Stimulated activated naive B cell treated with anti-CD40 and anti-IgM and Interleukin-4, amounts not matched to agents 10 μg/mL and 1 μg/mL and 100 μg/mL, for 72 hours (primary cell): ENCODE measurements at places on chromosomes 13 and 19.

DNA sequence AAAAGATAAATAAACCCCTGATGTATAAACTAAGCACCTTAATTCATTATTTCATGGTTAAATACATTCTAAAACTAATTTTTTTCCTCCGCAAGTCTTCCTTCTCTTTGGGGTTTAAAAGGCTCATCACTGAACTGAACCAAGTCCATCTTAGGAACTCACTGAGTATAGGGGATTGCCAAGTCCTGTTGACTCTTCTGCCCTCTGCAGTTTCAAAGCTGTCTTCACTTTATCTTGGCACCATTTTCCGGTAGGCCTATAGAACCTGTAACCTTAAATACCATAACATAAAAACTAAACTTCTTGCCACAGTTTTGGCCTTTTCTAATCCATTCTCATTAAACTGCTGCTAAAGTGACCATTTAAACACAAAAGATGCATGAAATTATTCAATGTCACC, 66.5 kb upstream of the USPL1 start:
- no peak for DNase-seq

- no peak for DNase-seq
Observed at GRCh38 chr19:32068793-32069192, 276.6 kb upstream of the ZNF507 start.

DNA sequence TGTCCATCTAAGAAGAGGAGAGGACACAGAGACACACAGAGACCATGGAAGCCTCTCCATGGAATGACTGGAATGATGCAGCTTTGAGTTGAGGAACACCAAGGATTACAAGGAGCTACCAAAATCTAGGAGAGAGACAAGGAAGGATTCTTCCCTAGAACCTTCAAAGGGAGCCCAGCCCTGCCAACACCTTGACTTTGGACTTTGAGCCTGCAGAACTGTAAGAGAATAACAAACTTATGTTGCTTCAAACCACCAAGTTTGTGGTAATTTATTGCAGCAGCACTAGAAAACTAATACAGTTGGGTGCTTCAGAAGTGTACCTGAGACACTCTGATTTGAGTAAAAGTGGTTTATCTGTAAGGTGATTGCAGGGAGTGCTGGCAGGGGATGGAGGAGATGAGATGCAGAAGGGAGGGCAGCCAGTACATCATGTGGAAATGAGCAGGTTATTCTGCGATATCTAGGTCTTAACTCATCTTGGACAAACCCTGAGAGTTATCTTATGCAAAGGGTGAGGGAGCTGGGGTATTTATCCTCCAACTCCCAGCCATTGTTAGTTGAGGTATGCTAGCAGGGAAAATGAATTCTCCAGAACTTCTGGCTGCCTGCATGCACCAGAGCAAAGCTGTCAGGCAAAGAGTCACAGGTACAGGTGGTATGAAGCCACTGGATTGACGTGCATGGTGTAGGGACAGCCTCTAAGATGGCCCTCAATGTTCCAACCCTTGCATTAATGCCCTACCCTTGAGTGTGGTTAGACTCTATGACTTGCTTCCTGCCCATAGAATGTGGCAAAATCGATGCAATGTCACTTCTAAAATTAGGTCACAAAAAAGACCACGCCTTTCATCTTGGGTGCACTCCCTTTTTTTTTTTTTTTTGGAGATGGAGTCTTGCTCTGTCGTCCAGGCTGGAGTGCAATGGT, 31.3 kb upstream of the ADGRL1 start:
- no peak for DNase-seq

GRCh38 chr19:5035105-5035761, 66.3 kb downstream of the KDM4B start:
- no peak for DNase-seq

- DNase-seq = no peak
Observed at GRCh38 chr19:8401981-8402411, 11.1 kb upstream of the MARCHF2 start.

- DNase-seq = no peak
Observed at GRCh38 chr13:107231944-107232343, 664.0 kb upstream of the ARGLU1 start.

GRCh38 chr13:51745243-51745642, 58.7 kb downstream of the DHRS12 start:
- DNase-seq = no peak

DNA sequence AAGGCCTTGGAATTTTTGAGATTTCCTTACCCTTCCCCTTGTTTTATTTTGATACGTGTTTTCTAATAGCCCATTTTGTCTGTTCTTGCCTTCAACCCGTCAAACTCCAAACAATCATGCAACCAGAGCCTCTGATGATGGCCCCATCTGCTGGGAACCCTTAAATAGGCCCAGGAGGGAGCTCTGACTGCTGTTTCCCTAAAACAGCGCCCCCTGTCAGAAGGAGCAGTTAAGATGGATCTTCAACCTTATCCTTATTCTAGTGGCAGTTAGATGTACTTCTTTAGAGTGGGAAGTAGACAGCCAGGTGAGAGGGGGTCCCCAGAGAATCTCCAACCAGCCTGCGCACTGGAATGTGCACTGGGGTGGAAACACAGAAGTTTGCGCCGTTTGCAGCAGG, 1031.0 kb upstream of the PCDH9 start:
- no peak for DNase-seq
